HCT116 (cell line): ENCODE measurements at places on chromosomes 11 and 22.

DNA sequence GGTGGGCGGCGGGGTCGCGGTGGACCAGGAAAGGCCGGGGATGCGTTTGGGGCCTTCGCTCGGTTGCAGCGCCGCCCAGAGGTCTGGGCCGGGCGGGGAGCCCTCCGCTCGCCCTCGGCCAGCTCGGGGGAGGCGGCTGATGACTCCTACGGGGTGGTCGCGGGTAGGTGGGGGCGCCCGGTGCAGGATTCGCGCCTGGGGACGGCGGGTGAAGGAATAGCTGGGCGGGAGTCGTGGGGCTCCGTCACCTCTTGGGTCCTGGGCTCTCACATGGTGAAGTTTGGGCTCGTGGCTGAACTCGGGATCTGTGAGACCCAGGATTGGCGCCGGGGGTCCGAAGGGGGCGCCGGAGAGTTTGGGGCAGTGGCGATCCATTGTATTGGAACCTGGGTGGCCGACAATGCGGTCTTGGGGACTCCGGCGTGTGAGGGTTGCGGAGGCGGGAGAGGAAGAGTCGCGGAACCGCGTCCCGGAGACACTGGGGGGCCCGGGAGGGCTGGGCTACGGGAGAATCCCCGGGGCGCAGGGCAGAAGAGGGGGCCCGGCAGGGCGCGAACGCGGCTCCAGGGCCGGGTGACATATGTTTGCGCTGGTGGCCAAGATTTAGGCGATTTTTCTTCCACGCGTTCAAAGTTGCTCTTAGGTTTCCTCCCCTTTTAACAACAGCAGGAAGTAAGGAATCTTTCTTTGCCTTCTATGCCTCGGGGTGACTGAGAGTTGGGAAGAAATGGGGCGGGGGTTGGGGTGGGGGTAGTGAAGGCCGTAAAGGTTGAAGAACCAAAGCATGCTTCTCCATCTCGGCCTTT lies 935 bp downstream of the QSER1 start:
- DNase-seq: no peak

- no peak for DNase-seq
These were observed 22.2 kb downstream of the SBF1 start for GRCh38 chr22:50452649-50453048.

DNA sequence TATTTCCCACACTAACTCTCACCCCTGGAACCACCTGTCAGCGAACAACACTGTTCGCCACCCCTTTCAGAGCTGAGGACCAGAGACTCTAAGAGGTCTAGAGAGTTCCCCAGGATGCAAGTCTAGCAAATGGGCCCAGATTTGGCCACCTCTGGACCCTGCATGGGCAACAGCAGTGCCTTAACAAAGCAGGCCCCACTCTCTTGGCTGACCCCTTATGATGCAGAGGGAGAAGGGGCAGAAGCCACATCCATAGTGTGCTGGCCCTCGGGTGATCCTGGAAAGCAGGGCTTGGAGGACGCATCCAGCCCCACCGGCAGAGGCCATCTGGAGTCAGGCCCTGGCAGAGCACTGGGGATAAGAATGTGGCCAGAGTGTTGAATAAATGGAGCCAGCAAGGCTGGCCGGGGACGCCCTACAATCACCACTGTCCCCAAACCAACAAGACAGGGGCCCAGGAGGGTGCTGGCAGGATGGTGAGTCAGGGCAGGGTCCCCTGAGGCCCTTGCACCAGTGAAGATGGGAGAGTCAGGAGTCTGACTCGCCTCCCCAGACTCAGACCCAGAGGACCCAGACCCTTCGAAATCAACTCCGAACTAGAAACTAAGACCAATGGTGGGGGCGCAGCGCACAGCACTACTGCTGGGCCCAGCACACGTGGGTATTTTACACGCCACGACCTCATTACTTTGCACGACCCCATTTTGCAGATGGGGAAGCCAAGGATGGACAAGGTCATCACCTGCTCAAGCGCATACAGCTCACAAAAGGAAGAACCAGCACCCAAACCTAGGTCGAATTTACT lies 6.5 kb downstream of the CSNK1E start:
- no peak for DNase-seq

- DNase-seq: no peak
These were observed 36.2 kb upstream of the TTC36 start for GRCh38 chr11:118491041-118491440.

- no peak for DNase-seq
These were observed 76.4 kb upstream of the PPARA start for GRCh38 chr22:46073683-46074504.

- no peak for DNase-seq
These were observed 60.9 kb downstream of the LRP5 start for GRCh38 chr11:68373189-68373814.

DNA sequence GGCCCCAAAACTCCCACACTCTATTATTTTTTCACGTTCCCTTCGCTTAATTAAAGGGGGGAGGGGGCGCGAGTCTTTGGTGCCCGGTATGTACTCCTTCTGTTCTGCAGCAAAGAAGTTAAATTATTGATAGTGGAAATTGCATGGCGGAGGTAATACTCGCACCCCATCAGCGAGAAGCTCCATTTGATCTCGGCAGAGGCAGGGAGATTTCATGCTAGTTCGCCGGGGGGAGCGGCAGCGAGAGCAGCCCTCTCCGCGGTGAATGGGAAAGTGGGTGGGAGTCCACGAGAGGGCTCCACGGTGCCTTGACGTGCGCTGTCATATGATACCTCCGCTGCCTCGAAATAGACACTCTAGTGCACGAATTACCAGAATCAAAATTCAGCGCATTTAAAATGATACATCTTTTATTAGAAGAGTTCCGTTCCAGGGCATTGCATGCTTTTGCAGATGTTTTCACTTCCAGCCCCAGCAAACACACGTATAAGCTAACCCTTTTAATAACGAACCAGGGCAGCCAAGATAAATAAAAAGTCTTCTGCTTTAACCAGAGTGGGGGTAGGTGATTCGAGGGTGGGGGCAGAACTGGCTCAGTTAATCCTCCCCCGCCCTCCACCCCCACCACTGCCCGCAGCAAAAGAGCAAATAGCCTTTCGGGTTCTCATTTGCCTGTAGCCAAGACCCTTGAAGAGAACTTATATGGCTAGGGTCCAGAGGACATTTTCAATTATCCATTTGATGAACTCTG lies 1.3 kb upstream of the BDNF start:
- DNase-seq: no peak

DNA sequence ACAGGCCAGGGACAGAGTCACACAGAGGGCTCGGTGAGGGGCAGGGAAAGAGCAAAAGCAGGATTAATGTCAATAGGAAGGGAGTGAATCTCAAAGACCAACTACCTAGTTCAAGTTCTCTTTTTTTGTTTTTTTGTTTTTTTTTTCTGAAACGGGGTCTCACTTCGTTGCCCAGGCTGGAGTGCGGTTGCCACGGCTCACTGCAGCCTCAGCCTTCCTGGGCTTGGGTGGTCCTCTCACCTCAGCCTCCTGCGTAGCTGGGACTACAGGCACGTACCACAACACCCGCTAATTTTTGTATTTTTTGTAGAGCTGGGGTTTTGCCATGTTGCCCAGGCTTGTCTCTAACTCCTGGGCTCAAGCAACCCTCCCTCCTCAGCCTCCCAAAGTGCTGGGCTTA lies 9.7 kb upstream of the BCL9L start:
- no peak for DNase-seq

- no peak for DNase-seq
These were observed 15.3 kb downstream of the BLID start for GRCh38 chr11:122100756-122101080.

- DNase-seq: no peak
These were observed 688 bp upstream of the LRRC74B start for GRCh38 chr22:21044931-21045584.

- no peak for DNase-seq
These were observed 302.2 kb downstream of the AASDHPPT start for GRCh38 chr11:106379712-106380111.

DNA sequence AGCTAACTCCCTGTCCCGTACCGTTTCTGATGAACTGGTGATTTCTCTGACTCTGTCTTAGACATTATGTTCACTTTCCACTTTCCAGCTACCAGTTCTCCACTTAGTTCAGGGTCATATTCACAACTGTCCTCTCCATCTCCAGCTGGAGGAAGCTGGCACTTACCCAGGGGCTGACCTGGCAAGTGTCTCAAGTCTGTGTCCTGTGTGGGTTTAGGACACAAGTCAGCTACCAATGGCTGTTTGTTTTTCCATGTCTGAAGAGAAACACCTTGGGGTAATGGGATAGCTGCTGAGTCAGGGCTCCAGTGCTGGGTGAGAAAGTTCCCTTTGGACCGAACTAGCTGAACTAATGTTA lies 134.4 kb downstream of the CSNK2A3 start:
- no peak for DNase-seq

- DNase-seq: no peak
These were observed 1.7 kb downstream of the CREBZF start for GRCh38 chr11:85663080-85663752.

DNA sequence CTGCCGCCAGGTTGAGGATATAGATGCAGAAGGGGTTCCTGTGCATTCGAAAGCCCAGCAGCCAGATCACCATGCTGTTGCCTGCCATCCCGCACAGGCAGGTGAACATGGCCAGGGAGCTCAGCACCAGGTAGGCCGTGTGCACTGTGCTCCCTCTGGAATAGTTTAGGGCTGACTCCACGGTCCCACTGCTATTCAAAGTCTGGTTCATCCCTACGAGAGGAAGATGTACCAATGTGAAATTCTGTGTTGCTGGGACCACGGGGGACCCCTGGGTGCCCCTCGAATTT lies at the start of gene MRGPRD:
MRGPRD (minus strand) TSS at position 211 of the 290 bp plus-strand sequence; CDS start at position 211, 0 bp downstream.
- DNase-seq: no peak

GRCh38 chr11:57498540-57498939 lies 17.0 kb downstream of the SLC43A1 start:
- DNase-seq: no peak

DNA sequence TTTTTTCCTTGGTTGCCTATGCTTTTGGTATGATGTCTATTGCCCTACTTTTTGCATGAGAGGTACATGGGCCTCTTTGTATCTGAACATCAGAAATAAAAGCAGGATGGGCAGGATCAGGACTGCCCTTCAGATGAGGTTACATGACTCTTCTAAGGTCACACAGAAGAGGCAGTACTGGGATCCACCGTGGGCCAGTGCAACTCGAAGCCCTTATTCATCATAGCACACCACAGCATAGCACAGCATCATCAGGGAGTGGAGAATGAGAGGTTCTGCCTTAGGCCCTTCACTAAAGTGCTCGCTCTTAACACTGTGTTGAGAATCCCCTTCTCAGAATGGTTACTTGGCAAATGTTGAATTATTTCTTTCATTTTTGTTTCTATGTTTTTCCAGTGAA lies 88.3 kb downstream of the C22orf31 start:
- no peak for DNase-seq

DNA sequence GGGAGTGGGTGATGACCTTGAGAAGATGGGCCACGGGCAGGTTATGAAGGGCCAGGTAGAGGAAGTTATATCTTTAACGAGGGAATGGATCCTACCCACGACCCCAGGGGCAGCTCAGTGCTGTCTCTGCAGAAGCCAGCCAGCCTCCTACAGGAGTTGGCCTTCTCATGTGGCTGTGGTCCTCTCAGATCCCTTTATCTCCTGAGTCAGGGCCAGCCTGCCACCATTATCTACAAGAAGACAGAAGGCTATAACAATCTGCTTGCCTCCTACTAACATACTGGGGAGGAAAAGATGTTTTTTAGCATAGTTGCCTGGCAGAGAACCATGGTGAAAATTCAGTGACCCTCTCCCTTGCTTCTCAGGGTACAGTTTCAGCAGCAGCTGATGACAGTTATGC lies 7.0 kb upstream of the YWHAH start:
- no peak for DNase-seq
